GM06990 (cell line): ENCODE measurements at places on chromosomes 3 and 15.

GRCh38 chr3:17129556-17129955 lies 244.8 kb downstream of the PLCL2 start:
- DNase-seq, result no peak

GRCh38 chr3:12730506-12731242 lies 28.4 kb downstream of the TMEM40 start:
- DNase-seq, result no peak

- DNase-seq, result no peak
These were observed 272.7 kb downstream of the OCA2 start for GRCh38 chr15:27826411-27826810.

- no peak for DNase-seq
These were observed 7.0 kb upstream of the TFG start for GRCh38 chr3:100702082-100702979.

DNA sequence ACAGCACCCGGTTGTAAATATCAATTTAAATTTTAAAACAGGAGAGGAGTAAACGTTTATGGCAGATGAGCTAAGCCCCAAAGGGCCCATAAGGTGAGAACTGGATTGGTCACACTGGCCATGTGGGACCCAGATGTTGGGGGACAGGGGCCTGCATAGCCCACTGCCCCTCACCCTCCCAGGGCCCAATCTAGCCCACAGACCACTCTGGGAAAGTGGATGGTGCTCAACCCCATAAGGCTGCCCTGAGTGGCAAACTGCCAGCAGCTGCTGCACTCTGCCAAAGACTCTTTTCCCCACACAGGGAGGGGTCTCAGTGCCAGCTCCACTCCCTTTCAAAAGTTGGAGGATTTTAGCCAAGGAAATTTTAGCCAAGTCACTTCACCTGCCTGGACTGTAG lies 42.5 kb downstream of the CCDC12 start:
- no peak for DNase-seq

DNA sequence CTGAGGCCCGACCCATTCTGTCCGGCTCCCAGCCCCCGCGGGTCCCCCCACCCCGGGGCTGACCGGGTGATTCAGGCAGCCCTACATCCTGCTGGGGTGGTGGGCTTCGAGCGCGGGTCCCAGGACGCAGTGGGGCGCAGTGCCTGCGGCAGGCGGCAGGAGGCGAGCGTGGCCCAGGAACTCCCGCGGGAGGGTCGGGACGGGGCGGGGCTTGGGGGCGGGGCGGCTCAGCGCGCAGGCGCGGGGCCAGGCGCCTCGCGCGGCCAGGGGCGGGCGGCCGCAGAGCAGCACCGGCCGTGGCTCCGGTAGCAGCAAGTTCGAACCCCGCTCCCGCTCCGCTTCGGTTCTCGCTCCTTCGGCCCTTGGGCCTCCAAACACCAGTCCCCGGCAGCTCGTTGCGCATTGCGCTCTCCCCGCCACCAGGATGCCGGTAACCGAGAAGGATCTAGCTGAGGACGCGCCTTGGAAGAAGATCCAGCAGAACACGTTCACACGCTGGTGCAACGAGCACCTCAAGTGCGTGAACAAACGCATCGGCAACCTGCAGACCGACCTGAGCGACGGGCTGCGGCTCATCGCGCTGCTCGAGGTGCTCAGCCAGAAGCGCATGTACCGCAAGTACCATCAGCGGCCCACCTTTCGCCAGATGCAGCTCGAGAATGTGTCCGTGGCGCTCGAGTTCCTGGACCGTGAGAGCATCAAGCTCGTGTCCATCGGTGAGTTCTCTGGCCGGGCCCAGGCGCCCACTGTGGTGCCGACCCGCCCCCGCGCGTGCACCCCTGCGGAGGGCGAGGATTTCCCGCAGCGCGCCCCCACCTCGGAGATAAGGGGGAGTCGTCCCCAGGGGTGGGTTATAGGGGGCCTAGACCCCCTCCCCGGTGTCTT lies at the start of gene FLNB:
Gene FLNB, plus strand, starts transcription at position 282 of the 885 bp plus-strand sequence. Its CDS starts 143 bp downstream, at position 425.
- peak; percentile 84 for DNase-seq

- no peak for DNase-seq
These were observed 338.2 kb downstream of the ERC2 start for GRCh38 chr3:56130036-56130435.

DNA sequence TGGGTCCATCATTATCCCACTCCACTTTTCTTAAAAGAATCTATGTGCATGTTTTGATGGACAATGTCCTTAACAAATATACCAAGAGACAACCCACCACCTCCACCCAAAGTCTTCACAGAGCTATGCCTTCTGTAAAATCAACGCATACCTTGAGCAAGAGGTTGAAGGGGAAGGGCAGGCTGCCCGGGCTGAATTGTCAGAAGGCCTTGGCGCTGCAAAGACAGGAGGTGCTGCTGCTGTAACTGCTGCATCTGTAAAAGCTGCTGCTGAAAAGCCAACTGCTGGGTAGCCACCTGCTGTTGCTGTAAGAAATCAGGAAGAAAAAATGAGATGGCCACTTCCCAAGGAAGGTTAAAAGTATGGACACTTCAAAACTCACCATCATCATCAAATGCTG lies 536.7 kb downstream of the FOXP1 start:
- no peak for DNase-seq

DNA sequence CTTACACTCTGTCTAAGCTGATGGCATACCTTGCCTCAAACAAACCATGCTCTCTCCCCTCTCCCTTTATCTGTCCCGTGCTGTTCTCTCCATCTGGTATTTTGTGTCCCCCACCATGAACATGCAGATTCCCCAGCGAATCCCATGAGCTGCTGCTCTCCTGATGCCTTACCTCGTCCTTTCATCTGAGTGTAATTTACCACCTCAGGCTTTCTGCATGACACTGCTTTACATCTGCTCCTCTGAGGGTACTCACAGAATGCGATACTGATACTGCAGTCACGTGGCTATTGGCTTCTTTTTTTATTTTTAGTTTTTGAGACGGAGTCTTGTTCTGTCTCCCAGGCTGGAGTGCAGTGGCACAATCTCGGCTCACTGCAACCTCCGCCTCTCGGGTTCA lies 341.7 kb downstream of the PTPRG start:
- DNase-seq, result no peak

DNA sequence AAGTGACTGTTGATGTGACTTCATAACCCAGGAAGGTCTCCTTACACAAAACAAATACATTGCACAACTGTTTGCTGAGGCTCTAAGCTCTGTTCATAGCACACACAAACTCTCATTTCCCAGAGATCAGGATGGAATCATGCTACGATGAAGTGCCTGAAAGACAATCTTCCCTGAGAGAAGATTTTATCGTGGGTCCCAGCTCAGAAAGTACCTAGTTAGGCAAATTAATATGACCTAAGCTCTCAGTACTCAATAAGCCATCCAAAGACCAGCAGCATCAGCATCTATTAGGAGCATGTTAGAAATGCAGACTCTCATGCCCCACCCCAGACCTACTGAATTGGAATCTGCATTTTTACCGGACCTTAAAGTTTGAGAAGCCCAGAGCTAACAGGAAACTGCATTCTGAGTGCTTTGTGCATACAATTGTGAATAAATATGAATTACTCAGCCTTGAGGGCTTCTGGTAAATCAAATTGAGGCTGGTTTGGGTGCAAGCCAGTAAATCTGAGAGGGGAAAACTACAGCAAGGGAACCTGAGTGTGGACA lies 161.5 kb upstream of the C2CD4B start:
- DNase-seq, result no peak

DNA sequence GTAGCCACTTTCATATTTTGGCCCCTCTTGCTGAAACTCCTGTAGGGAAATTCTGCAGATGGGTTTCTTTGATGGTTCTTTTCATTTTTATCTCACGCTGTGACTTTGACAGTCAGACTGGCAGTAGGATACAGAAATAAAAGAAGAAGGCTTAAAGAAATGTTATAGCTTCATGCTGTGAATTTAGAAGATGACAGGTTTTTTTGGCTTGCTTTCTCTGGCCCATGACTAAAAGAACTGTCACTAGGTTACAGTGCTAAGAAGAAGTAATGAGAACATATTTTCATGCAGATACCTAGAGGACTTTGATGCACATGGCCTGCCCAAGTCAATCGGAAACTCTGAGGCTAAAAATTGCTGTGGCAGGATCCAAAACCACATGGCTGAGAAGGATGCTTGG lies 334.5 kb downstream of the EPHA6 start:
- no peak for DNase-seq
